ENCODE measurements at places on chromosomes 4 and X. TPM values are rescaled to one million over a fixed set of nuclear protein-coding genes. Genes with fewer than 3 reads are reported as not detected.

RP2 gene
- total RNA-seq, result 5.9 TPM

ZBTB49 gene
- total RNA-seq, result 7.5 TPM

ACSL1 gene
- total RNA-seq, result 80.8 TPM

ZXDA gene
- 4.4 TPM for total RNA-seq

MMRN1 gene
- 70.9 TPM for total RNA-seq

NHSL2 gene
- 7.6 TPM for total RNA-seq

DNA sequence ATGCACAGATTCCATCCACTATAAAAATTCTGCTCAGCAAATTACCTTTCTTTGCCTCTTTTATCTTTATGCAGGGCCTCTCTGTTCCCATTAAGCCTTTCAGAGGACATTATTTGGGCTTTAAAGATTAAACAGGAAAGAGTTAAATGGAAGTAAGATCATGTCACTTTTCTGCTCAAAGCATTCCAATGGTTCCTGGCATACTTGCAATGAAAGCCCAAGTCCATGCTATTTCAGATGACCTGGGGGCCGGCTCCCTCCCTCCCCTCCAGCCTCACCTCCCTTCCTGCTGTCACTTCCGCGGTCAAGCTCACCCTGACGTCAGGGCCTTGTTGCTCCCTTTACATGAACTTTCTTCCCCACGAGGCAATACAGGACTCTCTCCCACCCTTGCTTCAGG is 125.5 kb downstream of the C4orf51 start:
- DNase-seq, result no peak

DNA sequence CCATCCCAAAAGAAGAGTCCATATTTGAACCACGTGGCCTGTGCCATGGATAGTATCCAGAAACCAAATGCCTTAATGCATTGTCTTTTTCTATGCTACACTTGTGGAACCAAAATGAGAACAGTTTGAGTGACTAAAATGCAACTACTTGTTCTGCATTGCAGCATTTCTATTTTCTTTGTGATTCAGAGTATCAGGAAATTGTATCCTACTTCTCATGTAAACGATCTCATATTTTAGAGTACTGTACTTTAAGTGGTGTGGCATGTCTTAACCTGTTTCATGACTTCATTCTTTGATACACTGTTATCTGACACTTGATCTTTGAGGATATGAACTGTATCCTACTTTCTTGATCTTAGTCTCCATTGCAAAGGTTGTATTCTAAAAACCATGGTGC is 167.2 kb upstream of the WDR1 start:
- no peak for DNase-seq

GRCh38 chrX:19569121-19569805 is 54.0 kb upstream of the MAP3K15 start:
- no peak for DNase-seq

- DNase-seq, result no peak
These were observed 924 bp downstream of the EPHA5 start for GRCh38 chr4:65669111-65670019.

GRCh38 chr4:122997463-122998101 is 75.2 kb upstream of the NUDT6 start:
- no peak for DNase-seq

DNA sequence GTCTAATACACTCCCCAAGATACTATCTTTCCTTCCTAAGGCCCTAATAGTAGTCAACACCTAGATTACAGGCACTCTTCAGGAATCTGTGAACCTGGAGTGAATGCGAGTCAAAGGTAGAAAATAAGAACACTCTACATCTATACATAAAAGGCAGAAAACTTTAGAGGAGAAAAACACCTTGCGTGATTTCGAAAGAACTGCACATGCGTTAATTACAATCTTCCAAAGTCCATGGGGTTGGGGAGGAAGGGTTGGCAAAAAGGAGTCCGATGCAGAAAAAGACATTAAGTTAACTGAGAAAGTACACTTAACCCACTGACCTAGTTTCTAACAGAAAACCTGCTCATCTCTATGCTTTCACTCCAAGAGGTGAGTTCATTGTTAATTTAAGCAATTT is 27.3 kb downstream of the KLHL15 start:
- DNase-seq, result no peak

- DNase-seq, result no peak
These were observed 40.0 kb downstream of the C4orf51 start for GRCh38 chr4:145719752-145720624.

DNA sequence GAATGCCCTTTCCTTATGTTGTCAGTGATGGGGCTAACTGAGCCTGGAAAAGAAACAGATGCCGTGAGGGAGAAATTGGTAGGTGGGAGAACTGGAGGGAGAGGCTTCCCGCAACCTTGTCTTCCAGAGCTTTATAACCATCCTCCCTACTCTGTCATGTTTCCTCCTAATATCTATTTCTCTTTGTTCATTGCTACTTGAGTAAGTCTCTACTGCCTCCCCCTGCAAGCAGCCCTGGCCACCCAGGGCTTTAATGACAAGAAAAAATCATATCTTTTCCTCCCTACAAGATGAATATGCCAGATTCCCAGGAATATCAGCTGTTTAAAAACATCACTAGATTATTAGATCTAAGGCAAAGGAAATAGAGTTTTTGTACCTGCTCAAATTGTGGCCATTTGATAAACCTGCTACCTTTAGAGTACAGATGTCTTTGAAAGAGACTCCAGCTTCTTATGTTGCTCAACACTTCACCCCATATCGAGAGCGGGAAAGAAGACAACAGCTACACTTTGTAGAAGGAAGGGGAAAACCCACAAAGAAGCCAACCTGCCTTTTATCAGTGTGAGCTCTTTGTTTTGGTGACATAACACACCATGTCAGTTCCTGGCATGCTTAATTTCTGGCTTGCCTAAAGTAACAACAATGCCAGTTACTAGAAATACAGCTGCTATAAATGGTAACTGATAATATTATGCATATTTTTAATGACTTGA is 186.6 kb upstream of the LEF1 start:
- no peak for DNase-seq

- no peak for DNase-seq
These were observed 53.5 kb upstream of the SMIM31 start for GRCh38 chr4:164700471-164700870.
